ENCODE measurements at places on chromosomes 4 and X. TPM values are rescaled to one million over a fixed set of nuclear protein-coding genes. Genes with fewer than 3 reads are reported as not detected.

Gene ARMCX4
- total RNA-seq, result 8.9 TPM

Gene F8A3
- 0.18 TPM for total RNA-seq

Gene ASB5
- 5.1 TPM for total RNA-seq

Gene NUDT11
- 0.20 TPM for total RNA-seq

Gene TMPRSS11B
- total RNA-seq, result not detected

Gene TMPRSS11D
- total RNA-seq, result not detected

Gene GC
- not detected for total RNA-seq

Gene ASB12
- 0.45 TPM for total RNA-seq

Gene MTNR1A
- total RNA-seq, result not detected

Gene GRIA2
- total RNA-seq, result not detected

Gene HDX
- 4.1 TPM for total RNA-seq

Gene JCHAIN
- 1.8 TPM for total RNA-seq

Gene DDX53
- total RNA-seq, result not detected

Gene MAGEC2
- total RNA-seq, result not detected

Gene SMIM20
- 34.0 TPM for total RNA-seq

GRCh38 chr4:147863808-147864472, 132.1 kb downstream of the ARHGAP10 start:
- DNase-seq, result peak; percentile 59

- no peak for DNase-seq
Measured at GRCh38 chr4:70392057-70392776, 5.5 kb upstream of the OPRPN start.

- no peak for DNase-seq
Measured at GRCh38 chrX:44173219-44173618, 170.3 kb downstream of the EFHC2 start.

DNA sequence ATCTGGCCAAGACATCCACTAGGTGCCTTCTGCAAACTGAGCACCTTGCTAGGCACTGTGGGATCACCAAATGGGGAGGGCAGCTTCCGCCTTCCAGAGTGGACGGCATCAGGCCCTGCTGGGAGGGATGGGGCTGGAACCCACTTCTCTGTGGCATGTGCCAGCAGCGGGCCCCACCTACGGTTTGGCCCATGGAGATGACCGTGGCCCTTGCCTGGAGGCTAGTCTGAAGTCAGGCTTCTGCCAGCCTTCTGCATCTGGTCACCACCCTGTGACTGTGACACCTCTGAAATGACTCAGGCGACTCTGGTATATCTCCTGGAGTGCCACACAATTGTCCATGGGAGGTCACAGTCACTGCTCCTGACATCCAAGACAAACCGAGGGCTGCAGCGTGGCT, 7.2 kb downstream of the SSR4 start:
- DNase-seq, result no peak

DNA sequence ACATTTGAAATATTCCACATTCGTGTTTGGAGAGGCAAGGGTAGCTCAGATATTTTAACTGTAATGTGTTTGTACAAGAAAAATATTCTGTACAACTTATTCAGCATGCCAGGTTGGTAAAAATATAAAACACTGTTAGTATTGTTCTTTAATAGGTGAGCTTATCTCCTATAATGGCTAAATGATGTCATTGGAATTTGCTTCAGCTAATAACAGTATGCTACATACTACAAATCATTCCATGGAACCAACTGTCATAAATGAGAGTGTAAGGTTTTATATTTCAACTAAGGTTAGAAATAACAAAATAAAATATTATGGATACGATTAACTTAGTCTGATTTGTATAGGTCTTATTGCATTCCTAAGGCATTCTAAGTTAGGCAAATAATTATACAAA, 206.6 kb downstream of the ADGRL3 start:
- DNase-seq, result no peak

- DNase-seq, result no peak
Measured at GRCh38 chr4:7200801-7201200, 8.5 kb downstream of the SORCS2 start.

- DNase-seq, result no peak
Measured at GRCh38 chrX:132184871-132185270, 34.4 kb downstream of the RAP2C start.

- no peak for DNase-seq
Measured at GRCh38 chrX:20414762-20415445, 148.2 kb upstream of the RPS6KA3 start.

DNA sequence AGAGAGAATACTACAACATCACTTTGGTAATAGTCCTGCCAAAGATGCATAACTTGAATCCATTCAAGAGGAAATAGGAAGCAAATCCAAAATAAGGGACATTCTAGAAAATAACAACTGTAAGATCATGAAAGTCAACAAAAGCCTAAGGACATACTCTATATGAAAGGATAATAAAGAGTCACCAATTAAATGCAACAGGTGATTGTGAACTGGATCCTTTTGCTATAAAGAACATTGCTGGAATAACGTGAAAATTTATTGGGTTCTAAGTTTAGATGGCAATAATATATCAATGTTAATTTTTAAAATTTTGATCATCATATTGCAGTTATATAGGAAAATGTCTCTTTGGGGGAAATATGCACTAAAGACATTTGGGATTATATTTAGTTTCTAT, 20.0 kb downstream of the BEX4 start:
- no peak for DNase-seq

DNA sequence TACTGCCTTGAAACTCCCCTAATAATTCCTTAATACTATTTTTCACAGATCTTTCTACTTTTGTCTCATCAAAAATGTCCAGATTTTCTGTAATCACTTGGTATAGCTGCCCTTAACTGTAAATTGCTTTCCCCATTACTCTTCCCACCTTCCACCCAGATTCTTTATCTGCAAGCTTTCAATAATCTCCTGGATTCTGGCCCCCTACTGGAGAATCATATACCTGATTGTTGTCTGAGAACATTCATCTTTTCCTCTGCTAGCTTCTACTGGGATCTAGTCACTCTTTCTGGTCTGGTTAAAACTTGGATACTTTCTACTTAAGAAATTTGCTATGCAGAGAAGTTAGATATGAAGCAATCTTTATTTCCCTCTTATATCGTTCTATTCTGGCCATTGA, 552.6 kb downstream of the PCDH19 start:
- no peak for DNase-seq

GRCh38 chr4:140237616-140238350, 83.8 kb upstream of the MAML3 start:
- DNase-seq, result peak; percentile 93

- DNase-seq, result no peak
Measured at GRCh38 chr4:36211084-36211483, 33.2 kb downstream of the ARAP2 start.

- DNase-seq, result no peak
Measured at GRCh38 chr4:161132715-161133425, 1030.9 kb downstream of the FSTL5 start.

DNA sequence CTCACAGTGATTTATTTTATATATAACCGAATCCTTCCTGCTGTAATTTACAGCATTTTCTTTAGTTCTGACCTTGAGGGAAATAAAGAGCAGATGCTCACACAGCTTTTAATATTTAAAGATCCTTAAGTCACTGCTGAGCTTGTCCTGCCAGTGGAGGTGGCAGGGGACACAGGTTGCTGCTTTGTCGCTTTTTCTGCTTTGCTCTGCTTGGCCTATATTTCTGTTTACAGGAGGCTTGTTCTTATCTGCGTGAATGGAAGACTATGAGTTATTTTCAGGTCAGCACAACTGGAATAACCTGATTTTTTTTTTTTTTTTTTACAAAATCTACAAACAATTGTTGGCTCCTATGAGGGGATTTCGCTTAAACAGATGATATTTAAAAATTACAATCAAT, 2.3 kb downstream of the TXK start:
- DNase-seq, result no peak

- DNase-seq, result peak; percentile 67
Measured at GRCh38 chr4:73729534-73730165, 10.7 kb upstream of the CXCL8 start.

DNA sequence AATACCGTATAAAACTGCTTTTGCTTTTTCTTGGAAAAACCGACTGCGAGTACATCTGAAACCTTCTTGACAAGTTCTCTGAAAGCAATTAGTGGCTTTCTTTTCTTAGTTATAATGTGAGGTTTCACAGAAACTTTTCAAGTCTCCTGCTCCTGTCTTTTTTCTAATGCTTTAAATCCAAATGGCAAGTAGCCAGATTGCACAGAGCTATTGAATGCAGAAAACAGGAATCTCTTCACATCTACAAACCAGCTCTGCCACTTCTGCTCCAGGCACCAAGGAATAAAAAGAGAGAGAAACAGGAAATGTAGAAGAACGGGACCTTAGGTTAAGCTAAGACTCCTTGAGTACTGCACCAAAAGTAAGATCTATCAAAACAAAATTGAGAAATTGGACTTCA, 267.3 kb upstream of the TET2 start:
- DNase-seq, result no peak

DNA sequence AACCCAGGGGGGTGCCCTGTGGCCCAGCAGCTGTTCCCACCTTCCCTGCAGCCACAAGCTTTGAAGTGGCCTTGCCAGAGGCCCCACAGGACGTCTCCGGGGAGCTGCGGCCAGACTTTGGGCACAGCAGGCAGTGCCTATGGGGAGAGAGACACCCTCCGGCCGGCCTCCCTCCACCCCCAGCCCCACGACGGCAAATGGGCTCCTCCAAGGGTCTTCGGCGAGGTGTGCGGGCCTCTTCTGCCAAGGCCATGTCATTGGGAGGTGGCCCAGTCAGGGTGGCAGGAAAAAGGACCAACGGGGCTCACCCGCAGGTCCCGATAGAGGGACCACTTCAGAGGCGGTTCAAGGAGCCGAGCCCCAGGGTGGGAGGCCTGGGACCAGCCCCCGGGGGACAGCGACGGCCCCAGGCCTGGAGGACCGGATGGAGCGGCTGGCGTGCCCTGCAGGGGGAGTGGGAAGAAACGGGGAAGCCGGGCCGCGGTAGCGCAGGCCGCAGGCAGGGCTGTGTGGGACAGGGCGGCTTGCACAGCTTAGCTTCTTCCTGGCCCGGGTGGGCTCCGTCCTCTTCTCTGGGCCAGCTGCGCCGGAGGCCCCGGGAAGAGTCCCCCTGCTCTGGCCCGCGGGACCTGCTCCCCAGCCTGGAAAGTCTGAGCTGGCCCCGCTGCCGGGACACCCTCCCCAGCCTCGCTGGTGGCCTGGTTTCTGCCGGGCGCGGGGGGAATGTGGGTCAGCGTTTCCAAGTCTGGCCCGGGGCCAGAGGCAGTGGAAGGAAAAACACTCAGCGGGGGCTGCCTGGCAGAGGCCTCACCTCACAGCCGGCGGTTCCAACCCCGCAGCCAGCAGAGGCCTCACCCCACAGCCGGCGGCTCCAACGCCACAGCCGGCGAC, 21.9 kb upstream of the SPON2 start:
- DNase-seq, result peak; percentile 94

DNA sequence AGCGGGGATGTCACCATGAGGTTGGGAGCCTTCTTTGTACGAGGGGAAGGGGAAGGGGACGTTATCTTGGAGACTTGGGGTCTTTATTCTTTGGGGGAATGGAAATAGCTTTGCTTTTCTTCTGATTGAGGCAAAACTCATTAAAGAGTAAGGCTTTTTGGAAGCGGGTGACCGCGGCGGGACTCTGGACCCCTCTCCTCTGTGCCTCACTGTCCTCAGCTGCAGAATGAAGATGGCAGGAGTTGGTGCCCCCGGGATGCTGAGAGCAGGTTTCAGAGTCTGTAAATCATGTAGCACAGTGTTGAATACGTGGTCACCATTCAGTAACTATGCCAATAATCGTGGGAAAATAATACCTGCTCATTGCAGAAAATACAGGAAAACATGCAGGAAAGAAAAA, 32.1 kb downstream of the HTT-AS start:
- DNase-seq, result no peak

DNA sequence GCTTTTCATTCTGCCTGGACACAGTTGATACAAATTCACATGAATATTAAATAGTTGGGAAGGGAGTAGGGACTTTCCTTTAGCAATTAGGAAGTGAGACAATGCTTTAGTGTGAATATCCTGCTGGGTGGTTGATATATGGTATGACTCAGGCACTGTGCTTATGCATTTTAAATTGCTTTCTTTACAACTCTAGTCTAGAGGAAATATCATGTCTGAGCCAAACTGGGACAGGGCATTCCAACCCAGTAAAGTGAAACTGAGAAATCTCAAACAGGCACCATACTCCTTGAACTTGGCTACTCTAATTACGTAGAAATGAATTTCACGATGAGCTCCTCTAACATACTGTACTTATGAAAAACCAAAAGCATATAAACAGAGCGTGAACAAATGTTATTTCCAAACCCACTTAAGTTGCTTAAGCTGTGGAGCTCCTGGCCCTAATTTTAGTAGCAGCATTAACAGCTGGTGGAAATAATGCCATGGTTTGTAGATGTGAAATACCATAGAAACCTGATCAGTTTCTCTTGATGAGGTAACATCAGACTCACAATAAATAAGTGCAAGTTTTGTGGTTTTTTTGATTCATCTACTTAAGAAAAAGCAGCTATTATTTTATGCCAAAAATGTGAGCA, 242.9 kb upstream of the GK2 start:
- DNase-seq, result no peak

DNA sequence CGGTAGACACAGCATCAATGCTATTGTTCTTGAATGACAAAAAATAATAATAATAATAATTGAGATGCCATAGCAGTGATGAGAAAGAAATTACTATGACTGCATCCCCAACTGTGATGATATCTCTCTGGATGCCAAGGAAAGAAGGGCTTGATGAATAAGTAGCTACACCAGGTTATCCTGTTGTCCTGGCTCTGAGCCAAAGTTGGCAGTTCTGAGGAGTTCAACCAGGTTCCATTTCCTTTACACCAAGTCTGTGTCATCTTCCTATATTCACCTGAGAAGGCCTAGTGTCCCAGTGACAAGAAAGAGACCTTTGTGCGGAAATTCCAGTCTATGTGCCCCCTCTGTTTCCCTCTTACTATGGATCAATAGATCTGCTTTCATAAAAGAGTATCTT, 3.4 kb upstream of the MAML3 start:
- no peak for DNase-seq

GRCh38 chrX:9899640-9900111, 67.5 kb upstream of the CLDN34 start:
- no peak for DNase-seq

DNA sequence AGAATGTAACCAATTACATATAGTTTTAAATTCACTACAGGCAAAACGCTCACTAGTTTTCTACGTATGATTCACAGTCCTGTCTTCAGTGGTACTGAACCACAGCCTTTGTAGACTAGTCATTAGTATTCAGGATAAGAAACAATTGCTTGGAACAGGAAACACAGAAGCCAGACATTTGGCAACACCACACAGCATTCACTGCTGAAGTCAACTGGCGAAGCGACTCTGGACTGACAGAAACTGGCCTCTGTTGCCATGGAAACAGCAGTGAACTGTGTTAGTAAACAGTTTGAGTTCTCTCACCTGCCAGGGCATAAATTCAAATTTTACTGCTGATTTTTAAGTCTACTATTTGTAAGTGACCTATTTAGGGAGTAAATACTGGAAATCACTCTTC, 57.6 kb downstream of the MAPK10 start:
- peak; percentile 65 for DNase-seq

- no peak for DNase-seq
Measured at GRCh38 chr4:8848507-8849265, 23.0 kb downstream of the HMX1 start.

DNA sequence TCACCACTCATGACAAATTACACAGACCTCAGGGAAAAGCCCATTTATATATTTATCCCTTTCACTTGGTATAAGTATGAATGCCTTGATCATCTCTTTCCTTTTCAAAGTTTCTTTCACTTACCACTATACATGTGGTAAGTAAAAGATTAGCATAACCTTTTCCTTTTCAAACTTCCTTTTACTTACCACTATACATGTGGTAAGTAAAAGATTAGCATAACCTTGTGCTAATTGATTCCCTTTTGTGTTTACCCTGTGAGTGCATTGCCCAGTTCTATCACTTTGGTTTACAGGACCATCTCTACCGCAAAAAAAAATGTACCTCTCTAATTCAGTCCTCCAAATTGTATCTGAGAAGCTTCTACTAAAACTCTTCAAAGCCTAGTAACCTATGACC, 32.7 kb upstream of the TCEANC start:
- DNase-seq, result no peak
